Nucleus accumbens (tissue), 56 donors: ENCODE measurements at places on chromosomes 16 and 17.

DNA sequence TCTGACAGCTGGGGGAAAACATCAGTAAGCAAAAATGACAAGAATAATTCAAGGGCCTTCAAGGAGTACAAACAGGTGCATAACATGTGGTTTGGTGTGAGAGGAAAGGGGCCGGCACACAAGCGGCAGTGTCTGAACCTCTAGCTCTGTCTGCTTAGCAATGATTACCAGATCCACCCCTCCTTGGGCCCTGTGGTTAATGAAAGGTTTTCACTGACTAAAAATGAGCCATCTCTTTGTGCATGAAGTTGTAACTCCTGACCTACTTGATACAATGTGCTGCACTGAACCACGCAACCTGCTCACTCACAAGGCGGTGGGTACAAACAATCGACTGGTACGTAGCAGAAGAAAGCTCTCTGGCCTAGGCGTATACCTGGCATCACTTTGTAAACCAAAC lies 15.1 kb downstream of the FAM117A start:
- no peak for DNase-seq

DNA sequence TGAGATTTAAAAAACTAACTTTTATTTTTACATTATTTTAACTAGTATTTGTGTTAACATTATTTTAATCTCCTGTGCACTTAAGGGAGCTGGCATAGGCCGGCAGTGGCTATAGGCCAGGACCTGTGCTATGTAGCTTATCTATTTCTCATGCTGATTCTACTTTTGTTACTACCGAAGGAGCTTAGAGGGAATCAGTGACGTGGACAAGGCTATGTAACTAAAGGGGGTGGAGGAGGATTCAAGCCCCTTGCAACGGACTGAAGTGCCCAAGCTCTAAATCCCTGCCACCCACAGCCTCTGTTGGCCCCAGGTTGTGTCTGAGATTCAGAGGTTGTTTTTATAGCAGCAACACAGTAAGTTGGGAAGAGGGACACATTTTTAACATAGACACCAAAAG lies 356.4 kb downstream of the WWOX start:
- no peak for DNase-seq

DNA sequence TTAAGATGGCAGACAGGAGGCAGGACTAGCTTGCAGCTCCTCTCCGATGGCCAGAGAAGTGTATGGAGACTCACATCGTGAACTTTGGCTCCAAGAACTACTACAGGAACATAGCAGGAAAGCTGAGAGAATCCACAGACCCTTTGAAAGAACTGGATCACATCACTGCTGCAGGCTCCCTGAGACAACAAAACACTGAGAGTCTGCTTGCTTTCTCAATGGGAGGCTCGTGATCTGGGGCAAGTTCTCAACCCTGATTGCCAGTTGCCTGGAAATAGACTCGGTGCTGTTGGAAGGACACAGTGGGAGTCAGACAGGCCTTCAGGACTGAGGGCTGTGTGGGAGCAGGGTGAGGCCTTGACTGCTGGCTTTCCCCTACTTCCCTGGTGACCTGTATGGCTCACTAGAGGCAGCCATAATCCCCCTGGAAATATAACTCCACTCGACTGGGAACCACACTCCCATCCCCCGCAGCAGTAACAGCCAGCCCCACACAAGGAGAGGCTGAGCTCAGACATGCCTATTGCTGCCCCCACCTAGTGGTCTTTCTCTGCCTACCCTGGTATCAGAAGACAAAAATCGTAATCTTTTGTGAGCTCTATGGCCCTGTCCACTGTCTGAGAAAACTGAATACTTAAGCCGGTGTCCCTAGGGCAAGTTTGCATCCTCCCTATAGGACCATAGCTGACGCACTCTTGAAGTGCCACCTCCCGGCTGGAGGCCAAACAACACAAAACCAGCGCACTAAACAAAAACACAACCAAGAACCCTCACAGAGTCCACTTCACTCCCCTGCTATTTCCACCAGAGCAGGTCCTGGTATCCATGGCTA lies 238.4 kb downstream of the CEP112 start:
- DNase-seq, result no peak

DNA sequence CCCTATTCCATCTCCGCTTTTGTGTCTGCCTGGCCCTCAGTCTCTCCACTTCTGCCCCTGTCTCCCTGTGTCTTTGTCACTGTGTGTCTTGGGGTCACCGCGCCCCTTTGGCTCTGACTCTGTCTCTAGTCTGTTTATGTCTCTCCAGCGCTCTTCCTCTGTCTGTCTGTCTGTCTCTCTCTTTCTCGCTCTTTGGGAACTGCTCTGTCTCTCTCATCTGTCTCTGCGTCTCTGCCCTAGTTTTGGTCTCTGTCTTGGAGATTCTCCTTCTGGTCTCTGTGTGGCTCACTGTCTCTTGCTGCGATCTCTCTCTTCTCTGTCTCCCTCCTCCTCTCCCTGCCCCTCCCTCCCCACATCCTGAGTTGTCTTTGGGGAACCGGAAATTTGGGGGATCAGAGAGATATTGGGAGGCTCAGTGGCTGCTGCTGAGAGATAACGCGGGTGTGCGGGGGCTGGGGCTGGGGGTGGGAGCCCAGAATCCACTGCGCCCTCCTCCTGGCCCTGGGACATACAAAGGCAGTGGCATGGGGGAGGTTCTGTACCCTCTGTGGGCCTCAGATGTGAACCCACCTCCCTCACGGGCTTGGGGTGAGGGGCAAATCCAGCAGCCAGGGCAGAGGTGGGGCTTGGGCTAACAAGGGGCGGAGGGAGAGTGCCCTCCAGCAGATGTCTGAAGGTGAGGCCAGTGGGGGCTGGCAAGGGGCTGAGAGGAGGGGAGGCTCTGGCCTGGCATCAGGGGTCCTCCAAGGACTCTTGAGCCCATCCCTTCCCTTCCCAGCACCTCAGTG lies 24.4 kb downstream of the LAT start:
- DNase-seq, result no peak

- no peak for DNase-seq
Observed at GRCh38 chr17:72404872-72405271, 284.1 kb downstream of the SOX9 start.

DNA sequence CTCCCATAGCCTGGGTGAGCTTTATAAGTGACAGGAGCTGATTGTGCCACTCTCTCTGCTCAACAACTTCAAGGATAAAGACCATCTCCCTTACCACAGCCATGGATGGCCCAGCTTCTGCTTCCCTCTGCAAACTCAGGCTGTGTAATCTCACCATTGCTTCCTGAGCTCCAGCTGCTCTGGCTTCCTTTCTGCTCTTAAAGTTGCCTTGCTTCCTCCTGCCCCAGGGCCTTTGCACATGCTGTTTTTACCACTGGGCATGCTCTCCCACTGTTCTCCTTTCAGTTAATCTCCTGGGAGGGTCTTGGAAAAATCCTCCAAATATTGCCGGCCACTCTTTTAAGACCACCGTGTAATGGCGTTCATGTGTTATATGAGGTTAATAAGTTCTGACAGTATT lies 265.1 kb upstream of the C16orf82 start:
- DNase-seq, result no peak

DNA sequence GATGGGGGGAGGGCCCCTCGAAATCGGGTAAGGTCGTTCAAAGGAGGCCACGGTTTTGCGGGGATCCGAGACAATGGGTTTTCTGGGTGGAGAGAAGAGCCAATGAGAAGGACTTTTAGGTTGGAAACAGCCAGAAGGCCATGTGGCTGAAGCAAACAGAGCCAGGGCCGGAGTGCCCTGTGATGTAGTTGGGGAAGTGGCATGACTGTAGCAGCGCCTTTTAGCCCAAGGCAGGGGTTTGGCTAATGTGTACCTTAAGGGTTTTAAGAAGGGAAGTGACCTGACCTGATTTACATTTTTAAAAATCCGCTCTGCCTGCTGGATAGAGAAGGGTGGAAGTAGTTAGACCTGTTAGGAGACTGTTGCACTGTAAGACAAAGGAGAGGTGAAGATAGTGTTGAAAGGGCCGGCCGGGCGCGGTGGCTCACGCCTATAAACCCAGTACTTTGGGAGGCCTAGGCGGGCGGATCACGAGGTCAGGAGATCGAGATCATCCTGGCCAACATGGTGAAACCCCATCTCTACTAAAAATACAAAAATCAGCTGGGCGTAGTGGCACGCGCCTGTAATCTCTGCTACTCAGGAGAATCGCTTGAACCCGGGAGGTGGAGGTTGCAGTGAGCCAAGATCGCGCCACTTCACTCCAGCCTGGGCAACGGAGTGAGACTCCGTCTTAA lies 1.0 kb downstream of the LYRM1 start:
- peak; percentile 29 for DNase-seq

GRCh38 chr17:20074001-20074400 lies 64.8 kb downstream of the SPECC1 start:
- DNase-seq, result no peak

- DNase-seq, result no peak
Observed at GRCh38 chr16:10731790-10732189, 11.9 kb upstream of the NUBP1 start.

- DNase-seq, result no peak
Observed at GRCh38 chr16:3413730-3414379, 12.8 kb downstream of the ZNF174 start.

- no peak for DNase-seq
Observed at GRCh38 chr16:8541868-8542267, 48.4 kb downstream of the TMEM114 start.
